ENCODE measurements at places on chromosomes 2 and 18.

- no peak for DNase-seq
Measured at GRCh38 chr2:218405746-218406208, 6.1 kb downstream of the CTDSP1 start.

DNA sequence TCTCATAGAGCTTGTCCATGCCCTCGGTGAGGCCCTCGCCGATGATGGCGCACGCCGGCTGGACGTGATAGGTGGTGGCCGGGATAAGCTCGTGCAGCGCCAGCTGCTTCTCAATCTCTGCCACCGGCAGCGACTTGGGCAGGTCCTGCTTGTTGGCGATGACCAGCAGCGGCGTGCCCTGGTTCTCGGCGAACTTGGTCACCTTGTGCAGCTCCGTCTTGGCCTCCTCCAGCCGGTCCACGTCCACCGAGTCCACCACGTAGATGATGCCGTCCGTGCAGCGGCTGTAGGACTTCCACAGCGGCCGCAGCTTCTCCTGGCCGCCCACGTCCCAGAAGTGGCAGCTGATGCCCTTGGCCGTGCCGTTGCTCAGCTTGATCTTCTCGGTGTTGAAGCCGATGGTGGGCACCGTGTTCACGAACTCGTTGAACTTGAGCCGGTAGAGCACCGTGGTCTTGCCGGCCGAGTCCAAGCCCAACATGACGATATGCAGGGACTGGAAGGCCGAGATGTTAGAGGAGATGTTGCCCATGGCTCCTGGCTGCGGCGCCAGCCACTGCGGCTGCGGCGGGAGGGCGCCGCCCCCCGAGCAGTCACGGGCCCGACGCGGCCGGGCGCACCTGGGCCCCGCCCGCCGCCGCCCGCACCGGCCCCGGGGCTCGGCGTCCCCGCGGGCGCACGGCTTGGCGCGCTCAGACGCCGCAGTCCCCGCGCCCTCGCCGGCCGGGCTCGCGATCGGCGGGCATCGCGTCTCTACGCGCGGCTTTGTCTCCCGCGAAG lies 636 bp downstream of the ARL4C start:
- peak; percentile 58 for DNase-seq

DNA sequence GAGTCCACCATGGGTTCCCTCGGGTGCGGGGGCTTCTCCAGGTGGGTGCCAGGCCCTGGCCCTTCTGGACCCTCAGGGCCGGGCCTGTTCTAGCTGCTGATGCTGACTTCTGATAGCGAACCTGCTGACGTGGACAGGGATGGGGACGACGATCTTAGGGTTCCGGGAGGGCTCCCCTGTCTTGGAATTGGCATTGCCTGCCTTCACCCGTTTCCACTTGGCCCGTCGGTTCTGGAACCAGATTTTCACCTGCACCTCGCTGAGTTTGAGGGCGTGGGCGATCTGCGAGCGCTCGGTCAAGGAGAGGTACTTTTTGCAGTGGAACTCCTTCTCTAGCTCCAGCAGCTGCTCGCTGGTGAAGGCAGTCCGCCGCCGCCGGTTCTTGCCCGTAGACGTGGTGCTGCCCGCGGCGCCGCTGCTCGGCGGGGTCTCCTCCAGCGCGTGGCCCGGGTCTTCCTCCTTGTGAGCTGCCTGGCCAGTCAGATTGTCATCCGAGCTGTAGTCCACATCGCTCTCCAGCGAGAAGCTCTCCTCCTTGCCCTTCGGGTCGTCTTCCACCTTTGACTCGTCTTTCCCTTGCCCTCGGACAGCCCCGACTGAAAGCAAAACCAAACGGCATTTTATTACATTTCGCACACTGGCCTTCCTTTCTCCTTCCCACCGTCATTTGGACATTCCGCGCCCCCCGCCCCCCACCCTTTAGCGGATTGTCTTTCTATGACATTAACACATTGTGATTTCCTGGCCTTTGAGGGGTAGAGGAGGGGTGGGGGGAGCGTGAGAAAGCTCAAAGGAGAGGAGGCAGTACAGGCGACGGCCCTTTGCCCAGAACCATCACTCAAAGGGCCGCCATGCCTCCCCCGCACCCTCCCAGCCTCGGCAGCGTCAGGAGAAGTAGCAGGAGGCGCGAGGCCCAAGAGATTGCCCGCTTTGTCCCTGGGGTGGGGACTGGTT lies 2.1 kb downstream of the GBX2 start:
- no peak for DNase-seq

DNA sequence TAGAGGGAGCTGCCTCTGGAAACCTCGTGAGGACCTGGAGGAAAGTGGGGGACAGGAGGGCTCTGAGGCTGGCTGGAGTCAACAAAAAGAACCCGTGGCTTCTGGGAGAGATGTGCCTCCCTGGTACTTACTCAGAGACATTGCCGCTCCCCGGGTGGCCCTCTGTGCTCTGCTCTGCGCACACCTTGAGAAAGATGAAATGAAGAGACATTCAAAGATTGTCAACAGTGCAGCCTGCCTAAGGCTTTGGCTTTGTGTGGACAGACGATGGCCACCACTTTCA lies 14.5 kb downstream of the CYS1 start:
- DNase-seq: no peak

GRCh38 chr18:12422936-12423335 lies 15.2 kb downstream of the PRELID3A start:
- no peak for DNase-seq

DNA sequence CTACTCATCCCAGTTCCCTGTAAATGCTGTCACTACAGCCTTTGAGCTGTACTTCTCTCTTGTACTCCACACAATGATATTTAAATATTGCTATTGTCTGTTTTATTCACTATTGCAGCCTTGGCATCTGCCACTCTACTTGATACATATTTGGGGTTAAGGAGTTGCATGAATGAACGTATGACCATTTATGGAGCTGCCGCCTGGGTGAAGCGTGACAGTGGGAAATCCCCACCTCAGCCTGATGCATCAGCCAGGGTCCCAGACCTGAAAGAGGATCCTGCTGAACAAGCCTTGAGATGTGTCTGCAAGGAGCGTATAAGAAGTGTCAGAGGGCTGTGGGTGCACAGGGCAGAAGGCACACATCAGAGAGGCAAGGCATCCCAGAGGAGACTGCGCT lies 39.1 kb downstream of the MRPL35 start:
- no peak for DNase-seq

- DNase-seq: no peak
Measured at GRCh38 chr2:99933894-99934650, 208.3 kb downstream of the AFF3 start.
